T-helper 17 cell (primary cell): ENCODE measurements at places on chromosomes 7 and 10. TPM values are rescaled to one million over a fixed set of nuclear protein-coding genes. Genes with fewer than 3 reads are reported as not detected.

Gene WEE2
- total RNA-seq: not detected

Gene GRID1
- not detected for total RNA-seq

Gene TRPV6
- not detected for total RNA-seq

Gene NUDT1
- total RNA-seq: 12.7 TPM
